Stimulated activated CD4-positive, alpha-beta T cell treated with anti-CD3 and anti-CD28 coated beads, TNF-alpha, amount 100 ng/mL, for 24 hours (primary cell): ENCODE measurements at places on chromosomes 6 and 20.
A peak's percentile ranks its signal among the peaks of the same experiment; 100 is the strongest.

DNA sequence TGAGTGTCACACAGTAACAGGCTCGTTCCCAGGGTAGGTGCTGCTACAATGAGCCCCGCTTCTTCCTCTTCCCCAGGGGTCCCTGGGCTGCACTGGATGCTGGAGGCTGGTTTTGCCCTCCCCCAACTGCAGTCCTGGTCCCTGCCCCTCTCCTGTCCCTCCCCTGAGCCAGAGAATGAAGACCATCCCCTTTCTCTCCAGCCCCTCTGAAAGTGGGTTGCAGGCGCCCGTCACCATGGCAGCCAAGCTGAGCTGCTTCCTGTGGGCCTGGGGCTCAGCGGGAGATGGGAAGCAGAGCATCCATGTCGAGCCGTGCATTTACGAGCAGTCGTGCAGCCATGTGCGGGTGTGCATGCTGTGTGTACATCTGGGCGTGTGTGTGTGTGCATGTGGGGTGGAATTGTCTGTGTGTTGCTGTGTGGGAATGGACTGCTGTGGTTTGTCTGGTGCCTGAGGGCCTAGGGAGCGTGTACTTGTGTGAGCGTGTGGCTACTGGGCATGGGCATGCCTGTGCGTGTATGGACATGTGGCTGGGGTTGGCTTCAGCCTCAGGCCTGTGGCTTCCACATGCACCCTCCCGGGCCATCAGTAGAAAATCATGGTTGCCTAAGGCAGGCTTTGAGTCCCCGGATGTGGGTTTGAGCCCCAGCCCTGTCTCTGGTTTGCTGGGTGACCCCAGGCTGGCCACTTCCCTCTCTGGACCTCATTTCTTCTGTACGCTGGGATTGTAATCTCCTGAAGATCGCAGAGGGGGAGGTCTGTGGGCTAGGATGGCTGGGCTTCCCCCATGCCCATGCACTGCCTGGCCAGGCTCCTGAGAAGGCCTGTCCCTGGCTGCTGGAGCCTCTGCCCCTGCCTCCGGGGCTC is 48.8 kb downstream of the SRC start:
- no peak for DNase-seq

DNA sequence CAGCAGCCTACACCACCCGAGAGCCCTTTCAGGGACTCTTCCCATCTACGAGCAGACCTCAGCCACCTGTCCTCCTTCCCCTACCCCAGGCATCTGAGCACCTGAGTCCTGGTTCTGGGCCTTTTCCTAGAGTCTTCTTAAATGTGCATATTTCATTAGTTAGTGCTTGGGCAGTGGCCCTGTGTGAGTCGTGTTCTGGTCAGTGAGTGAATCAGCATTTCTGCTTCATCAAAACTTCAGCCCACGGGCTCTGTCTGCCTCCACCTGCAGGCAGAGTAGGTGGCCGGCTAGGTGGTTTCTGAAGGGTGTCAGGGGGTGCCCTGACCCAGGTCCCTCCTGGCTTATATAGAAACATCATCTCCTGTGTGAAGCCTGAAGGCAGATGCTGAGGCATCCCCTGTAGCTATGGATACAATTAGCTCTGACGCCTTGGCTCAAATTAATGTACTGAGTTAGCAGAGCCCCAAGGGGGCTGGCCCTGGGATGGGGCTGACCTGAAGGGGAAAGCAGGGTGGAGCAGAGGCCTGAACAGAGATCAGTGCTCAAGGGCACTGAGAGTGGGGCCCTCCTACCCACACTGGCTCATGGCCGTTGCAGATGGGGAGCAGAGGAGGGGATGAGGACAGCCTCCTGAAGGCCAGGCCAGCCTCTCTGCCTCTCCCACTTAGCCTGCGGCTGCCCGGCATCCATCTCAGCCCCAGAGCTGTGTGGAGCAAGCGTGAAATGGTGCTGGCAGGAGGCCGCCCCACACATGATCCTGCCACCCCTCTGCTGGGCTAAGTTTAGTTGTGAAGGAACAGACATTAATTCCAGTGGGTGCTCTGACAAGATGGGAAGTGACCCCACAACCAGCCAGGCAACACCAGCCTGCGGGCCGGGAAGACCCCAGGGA is 13.6 kb downstream of the IP6K3 start:
- no peak for DNase-seq

GRCh38 chr6:150293423-150294173 is 75.2 kb upstream of the IYD start:
- DNase-seq: no peak

DNA sequence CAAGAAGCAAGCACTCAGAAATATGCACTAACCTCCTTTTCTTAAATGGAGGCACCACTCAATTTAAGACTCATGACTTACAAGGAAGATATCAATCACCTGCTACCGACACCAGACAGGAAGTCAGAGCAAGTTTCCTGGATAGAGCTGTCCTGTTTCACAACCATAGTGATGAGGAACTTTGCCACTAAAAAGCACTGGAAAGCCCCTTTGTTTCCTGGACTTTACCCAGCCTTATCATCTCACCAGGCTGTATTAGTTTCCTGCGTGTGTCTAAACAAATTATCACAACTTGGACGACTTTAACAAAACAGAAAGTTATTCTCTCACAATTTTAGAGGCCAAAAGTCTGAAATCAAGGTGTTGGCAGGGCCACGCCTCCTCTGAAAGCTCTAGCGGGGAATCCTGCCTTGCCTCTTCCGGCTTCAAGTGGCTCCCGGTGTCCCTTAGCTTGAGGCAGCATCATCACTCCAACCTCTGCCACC is 253.8 kb upstream of the STXBP5 start:
- DNase-seq: no peak

- no peak for DNase-seq
Measured at GRCh38 chr20:38836991-38837390, 31.5 kb downstream of the PPP1R16B start.

DNA sequence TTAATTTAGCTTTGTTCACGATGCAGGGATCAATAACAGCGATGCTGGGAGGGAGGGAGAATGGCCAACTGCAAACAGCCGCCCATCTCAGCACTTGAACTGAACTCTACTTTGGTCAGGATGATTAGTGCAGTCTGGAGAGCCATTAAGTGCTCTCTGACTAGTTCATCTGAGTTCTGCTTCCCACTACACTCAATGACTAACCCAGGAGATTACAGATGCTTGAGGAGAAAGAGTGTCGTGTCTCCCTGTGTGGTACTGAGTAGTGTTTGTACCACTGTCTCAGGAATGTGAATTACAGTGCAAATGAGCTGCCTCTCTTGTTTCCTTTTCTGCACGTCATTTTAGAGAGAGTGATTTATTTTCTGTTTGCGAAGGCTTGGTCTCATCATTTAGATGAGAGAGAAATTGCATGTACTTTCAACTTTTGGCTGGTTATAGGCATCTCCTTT is 23.5 kb downstream of the CARMIL1 start:
- DNase-seq: no peak

DNA sequence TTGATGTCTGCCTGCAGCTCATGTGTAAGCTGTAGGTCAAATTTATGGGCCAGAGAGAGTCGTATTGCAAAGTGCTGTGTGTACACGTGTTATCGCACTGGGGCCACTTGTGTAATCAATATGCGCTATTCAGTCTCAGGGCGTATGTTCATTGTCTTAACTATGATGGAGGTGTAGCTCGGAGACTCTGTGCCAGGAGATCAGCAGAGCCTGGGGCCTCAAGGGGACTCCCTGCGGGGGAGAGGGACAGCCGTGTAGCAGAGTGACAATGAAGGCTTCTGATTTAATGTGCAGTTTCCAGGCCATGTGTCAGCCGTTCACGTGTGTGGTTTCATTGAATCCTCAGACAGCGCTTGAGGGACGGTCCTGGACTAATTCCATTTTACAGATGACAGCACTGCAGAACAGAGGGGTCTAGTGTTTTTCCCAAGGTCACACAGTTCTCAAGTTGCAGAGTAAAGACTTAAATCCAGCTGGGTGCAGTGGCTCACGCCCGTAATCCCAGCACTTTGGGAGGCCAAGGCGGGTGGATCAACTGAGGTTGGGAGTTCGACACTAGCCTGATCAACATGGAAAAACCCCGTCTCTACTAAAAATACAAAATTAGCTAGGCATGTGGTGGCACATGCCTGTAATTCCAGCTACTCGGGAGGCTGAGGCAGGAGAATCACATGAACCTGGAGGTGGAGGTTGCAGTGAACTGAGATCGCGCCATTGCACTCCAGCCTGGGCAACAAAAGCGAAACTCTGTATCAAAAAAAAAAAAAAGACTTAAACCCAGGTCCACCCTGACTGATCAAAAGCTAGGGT is 242.5 kb downstream of the PREX1 start:
- DNase-seq: no peak

DNA sequence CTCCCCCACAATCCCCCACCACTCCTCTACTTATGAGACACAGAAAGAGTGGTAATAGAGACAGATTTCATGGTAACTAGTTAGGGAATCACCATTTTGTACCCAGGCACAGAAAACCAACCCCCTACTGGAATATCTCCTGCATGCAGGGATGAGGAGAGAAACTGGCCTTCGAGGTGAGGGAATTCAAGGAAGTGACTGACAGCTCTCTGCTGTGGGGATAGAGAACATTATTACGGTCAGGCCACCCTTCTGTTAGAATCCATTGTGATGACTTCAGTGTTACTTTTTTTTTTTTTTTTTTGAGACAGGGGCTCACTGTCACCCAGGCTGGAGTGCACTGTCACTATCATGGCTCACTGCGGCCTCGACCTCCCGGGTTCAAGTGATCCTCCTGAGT is 9.6 kb upstream of the ZHX3 start:
- no peak for DNase-seq

- DNase-seq: no peak
Measured at GRCh38 chr20:20228351-20228750, 139.6 kb upstream of the INSM1 start.

DNA sequence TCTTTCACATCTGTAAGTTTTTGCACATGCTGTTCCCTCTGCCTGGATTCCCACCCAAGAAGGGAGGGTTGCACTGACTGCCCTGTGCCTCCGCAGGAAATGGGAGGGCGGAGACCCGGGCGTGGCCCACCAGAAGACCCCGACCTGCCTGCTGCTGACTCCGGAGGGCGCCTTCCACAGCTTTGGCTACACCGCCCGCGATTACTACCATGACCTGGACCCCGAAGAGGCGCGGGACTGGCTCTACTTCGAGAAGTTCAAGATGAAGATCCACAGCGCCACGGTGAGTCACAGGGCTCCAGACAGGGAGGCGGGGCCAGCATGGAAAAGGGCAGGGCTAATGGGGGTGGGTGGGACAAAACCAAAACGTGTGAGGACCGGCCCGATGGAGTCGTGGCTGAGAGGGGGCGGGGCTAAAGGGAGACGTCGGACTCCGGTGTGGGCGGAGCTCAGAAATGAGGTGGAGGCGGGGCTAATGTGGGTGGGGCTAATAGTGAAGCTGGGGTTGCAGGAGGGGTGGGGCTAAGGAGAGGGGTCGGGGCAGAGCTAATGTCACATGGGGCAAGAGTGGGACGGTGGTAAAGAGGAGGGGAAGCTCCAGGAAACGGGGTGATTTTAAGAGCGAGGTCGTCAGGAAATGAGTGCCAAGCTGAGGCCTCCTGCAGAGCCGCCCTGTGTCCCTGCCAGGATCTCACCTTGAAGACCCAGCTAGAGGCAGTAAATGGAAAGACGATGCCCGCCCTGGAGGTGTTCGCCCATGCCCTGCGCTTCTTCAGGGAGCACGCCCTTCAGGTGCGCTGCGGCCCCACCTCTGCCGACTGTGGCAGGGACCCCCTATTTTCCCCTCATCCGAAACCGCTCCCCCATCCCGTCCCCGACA is 12.6 kb downstream of the HSPA12B start:
- peak; percentile 51 for DNase-seq

- no peak for DNase-seq
Measured at GRCh38 chr20:62815066-62815991, 1.5 kb upstream of the COL9A3 start.
